ENCODE measurements at places on chromosomes 5 and 9.
A peak's percentile ranks its signal among the peaks of the same experiment; 100 is the strongest.

- DNase-seq: no peak
Observed at GRCh38 chr5:77900691-77901090, 124.6 kb upstream of the TBCA start.

GRCh38 chr5:54013556-54014194 lies 296.7 kb downstream of the ARL15 start:
- DNase-seq: peak; percentile 97

- no peak for DNase-seq
Observed at GRCh38 chr5:94244921-94245320, 373.5 kb downstream of the KIAA0825 start.

- no peak for DNase-seq
Observed at GRCh38 chr9:129619787-129620668, 873 bp downstream of the C9orf50 start.

- DNase-seq: no peak
Observed at GRCh38 chr5:157729858-157730257, 1.4 kb upstream of the THG1L start.

GRCh38 chr5:169183576-169183975 lies 117.4 kb downstream of the SLIT3 start:
- no peak for DNase-seq

DNA sequence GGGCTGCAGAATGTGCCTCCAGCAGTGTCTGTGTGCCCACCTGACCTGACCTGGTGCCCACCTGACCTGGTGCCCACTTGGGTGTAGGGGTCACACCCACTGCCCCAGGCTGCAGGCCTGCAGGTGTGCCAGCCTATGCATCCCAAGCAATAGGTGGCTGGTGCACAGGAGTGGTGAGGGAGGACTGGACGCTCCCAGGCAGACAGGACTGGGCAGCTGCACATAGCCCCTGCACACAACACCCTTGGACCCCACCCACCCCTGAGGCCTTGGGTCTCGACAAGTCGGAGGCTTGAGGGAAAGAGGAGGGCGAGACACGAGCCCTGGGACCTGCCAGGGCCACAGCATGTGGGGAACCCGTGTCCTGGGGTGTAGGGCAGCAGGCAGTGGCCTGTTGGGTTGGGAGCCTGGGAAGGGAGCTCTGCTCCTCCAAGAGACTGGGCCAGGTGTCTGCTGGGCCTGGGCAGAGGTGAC lies 10.8 kb upstream of the NRARP start:
- DNase-seq: no peak

DNA sequence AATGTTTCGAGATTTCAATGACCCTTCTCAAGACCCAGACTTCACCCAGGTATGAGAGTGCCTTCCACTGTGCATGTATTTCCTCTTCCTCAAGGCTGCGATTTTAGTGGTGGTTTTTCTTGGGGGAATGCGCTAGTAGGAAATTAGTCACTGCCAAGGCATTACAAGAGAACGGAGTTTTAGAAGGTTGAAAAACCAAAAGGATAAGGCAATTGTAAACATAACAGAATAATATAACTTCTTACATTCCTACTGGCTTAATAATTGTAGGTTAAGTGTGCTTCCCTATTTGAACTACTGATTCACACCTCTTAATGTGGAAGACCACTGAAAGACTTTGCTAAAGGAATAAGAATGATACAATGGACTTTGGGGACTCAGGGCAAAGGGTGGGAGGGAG lies 38.9 kb downstream of the ACO1 start:
- DNase-seq: peak; percentile 25

GRCh38 chr9:115923410-115923809 lies 230.2 kb upstream of the PAPPA start:
- peak; percentile 15 for DNase-seq

DNA sequence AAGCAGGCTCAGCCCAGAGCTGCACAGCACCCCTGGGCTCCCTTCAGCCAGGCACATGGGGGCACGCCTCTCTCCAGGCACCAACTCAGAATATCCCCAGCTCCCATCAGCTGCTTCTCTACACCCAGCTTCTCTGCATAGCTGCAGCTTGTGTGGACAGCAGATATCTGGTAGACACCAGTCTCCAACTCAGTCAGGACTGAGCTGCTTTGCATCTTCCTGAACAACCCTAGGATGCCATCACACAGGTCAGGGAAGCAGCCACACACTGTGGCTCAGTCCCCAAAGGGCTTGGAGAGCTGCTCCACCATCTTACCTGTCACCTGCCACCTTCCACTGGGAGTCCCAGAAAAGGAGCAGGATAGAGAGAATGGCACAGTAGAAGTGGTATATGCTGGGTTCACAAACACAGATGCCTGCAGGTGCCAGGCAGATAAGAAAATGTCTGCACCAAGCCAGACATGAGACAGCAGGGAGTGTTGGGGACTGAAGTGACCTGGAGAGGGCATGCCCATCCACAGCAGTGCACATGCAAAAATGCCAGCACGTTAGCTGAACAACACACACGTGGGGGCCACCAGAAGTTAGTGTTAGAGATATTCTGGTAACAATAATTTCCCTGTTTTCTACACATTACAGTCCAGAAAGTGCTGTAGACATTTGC lies 42.0 kb downstream of the THBS4 start:
- DNase-seq: no peak

- DNase-seq: no peak
Observed at GRCh38 chr9:133467101-133467500, 7.3 kb downstream of the CACFD1 start.

DNA sequence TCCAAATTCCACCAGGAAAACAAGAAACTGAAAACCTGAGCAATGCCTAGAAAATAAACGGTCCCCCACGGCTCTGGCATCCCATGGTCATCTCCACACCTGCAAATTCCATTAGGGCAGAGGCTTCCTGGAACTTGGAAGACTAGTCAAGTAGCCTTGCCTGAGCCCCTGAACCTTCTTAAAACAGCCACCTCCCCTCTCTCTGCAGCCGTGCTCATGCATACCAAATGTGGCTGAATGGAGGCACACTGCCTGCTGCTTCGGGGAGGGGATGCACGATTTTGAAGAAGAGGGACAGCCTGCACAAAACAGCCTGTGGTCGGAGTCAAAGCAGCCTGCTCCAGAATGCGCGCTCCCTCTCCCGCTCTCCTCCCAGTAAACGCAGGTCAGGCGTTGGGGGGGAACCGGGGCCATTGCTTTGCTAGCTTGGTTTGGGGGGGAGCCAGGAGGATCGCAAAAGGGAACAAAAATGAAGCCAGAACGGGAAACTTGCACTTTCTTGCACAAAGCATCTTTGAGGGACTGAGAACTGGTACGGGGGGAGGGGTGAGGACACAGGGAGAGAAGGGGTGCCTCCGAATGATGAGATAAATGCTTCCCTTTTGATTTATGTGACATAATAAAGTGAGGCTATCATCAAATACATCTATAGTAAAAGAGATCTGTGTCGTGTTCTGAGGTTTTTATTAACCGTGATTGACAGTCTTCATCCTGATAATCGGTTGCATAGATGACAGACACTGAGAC lies at the start of gene TRPM3:
Gene TRPM3, minus strand, starts transcription at position 347 of the 747 bp plus-strand sequence. Its CDS starts 267 bp downstream, at position 80.
- no peak for DNase-seq

GRCh38 chr9:129624168-129624759 lies 1.7 kb upstream of the NTMT1 start:
- peak; percentile 69 for DNase-seq

DNA sequence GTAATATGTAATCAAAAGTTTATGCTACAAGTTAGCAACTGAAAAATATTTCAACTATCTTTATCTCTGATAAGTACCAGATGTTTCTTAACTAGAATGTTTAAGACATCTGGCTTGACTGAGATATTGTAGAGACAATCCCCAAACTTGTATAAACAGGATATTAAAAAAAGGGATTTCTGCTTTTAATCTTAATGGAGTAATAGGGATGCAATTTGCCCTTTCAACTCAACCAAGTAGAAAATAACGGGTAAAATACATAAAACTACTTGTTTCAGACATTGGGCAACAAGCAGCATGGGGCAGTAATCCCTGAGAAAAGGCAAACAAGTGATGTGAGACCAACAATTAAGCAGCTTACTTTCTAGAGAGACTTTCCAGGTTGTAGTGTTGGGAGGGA lies 9.4 kb upstream of the ADAMTS12 start:
- peak; percentile 57 for DNase-seq

- DNase-seq: peak; percentile 70
Observed at GRCh38 chr9:114487607-114488300, 17.5 kb downstream of the WHRN start.

DNA sequence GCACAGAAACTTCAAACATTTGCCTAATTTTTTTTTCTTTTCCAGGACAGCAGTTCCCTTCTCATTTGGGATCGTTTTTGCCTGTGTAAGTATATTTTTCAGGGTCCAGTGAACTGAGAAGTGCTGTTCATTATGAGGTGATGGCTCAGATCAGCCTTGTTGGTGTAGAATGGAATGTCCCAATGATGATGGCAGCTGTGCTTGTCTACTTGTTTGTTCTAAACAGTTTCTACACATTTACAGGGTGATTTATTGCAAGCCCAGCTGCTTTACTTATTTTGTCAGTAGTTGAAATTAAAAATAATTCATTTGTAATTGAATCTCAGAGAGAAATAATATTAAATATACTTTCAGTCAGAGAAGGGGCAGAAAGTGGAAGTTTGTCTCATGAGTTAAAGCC lies 337.6 kb upstream of the SEMA6A start:
- DNase-seq: no peak

- DNase-seq: peak; percentile 40
Observed at GRCh38 chr5:81482595-81482994, 88.7 kb upstream of the ACOT12 start.

GRCh38 chr5:73295447-73295846 lies 122.5 kb downstream of the TMEM174 start:
- DNase-seq: no peak

GRCh38 chr5:150266871-150267291 lies 22.7 kb downstream of the CAMK2A start:
- no peak for DNase-seq

DNA sequence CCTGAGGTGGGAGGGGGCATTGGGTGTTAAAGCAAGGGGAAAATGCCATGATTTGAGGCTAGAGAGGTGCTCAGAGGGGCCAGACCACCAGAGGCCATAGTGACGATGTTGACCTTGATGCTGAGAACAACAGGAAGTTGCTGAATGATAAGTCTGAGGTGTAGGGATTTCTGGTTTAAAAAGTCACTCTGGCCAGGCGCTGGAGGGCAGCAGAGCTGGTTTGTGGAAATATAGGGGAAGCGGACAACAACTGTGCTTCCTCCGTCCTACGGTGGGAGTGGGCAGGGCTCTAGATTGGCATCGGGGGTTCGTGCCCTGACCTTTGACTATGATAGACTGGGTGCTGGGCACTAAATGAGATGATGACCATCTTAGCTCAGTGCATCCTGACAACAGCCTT lies 44.7 kb downstream of the STOM start:
- DNase-seq: peak; percentile 22

DNA sequence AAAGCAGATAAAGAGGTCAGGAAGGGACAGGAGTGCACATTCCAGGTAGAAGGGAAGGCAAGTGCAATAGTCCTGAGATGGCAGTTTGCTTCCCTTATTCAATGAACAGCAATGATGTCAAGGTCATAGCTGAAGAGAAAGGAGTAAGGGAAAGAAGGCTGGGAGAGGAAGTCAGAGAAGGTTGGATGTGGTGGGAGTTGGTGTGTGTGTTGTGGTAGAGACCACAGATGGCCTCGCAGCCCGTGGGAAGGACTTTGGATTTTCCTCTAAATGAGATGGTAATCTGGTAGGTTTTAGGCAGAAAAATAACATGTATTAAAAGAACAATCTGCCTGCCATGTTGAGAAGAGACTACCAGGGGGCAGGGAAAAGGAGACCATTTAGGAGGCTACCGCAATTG lies 25.1 kb upstream of the LPAR1 start:
- no peak for DNase-seq

DNA sequence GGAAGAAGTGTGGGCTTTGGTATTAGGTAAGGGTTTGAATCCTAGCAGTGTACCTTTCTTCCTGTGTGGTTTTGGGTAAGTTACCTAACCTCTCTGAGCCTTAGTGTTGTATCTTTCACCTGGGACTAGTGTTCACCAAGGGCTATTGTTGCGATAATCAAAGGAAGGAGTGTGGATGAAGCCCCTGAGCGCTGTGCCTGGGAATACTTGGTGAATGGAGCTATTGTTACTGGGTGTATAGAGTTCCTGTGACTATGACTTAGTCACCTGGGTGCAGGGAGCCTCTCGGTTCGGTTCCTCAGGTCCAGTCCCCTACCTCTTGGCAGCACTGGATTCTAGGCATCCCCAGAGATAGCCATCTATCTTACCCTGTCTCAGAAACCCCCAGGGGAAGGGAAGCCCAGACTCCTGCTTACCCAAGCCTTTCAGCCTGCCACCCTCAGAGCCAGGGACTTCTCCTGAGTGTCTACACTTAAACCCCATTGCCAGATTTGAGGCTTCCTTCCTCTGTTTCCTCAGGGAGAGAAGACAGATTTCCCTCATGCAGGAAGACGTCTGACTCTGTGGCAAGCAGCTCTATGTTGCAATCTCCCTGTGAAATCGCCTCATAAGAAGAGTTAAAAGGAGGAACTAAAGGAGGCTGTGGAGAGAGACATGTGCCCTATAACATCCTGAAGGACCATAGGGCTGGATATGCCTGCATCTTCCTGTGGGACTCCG lies 181.0 kb upstream of the PITX1 start:
- peak; percentile 67 for DNase-seq

DNA sequence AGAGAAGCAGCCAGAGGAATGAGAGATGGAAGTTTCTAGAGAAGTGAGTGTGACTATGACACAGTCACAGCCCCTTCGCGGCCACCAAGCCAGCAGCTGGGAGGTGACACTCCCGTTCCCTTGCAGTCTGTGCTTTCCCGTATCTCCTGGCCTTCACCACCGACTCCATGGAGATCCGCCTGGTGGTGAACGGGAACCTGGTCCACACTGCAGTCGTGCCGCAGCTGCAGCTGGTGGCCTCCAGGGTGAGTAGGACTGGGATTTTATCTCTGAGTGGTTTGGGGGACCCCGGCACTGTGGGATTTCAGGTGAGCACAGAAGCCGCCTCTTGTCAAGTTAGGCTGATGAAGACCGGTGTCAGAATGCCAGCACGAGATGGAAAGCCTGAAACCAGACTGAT lies 12.1 kb upstream of the SLC2A8 start:
- no peak for DNase-seq

GRCh38 chr9:133959966-133960567 lies 32.1 kb downstream of the VAV2 start:
- DNase-seq: no peak

GRCh38 chr5:60497706-60498500 lies 202.1 kb downstream of the DEPDC1B start:
- peak; percentile 32 for DNase-seq

DNA sequence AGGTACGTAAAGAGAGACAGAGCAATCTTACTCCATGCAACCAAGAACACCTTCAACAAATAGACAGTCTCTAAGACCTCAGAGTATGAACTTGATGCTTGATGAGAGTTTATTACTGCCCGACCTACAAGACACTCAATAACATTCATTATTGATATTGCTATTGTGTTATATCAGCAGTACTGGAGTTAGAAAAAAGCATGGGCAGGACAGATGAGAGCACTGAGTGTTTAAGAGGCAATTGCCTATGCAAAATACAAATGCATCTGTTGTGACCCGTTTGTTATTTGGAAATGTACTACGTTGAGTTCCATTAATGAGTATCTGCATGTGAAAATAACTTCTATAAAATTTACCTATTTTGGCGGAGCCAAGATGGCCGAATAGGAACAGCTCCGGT lies 8.1 kb upstream of the MARCOL start:
- no peak for DNase-seq

GRCh38 chr9:111985315-111985714 lies 88.7 kb downstream of the UGCG start:
- DNase-seq: no peak
